ENCODE measurements at places on chromosomes 16 and 17.

DNA sequence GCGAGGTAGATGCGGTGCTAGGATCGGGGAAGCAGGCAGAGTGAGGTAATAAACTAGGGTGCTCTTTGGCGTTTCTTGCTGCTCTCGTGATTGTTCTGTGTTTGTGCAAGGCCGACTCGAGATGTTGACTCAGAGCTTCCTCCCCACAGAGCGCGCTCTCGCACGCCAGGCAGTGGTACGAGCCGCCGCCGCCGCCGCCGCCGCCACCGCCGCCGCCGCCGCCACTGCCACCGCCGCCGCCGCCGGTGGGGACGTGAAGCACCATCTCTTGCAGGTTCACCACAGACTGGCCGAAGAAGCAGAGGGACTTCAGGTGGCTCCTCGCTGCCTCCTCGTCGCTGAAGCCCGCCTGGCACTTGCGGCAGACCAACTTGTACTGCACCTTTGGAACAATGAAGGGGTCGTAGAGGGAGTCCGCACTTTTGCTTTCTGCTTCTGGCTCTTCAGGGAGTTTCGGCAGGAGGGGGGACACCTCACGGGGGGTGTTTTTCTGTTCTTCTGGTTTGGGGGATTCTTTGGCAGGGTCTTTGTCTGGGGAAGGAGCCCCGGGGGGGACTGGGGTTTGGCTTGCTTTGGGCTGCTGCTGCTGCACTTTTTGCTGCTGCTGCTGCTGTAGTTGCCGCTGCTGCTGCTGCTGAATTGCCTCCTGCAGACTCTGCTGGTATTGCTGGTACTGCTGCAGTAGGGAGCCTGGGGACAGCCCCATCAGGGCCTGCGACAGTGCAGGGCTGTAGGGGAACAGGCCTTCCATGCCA, 260.2 kb downstream of the ZFHX3 start:
- peak; percentile 76 for DNase-seq

- DNase-seq, result peak; percentile 84
Observed at GRCh38 chr17:17440010-17440843, 36.6 kb upstream of the MED9 start.

GRCh38 chr16:84446596-84447392, 57.7 kb downstream of the MEAK7 start:
- no peak for DNase-seq

DNA sequence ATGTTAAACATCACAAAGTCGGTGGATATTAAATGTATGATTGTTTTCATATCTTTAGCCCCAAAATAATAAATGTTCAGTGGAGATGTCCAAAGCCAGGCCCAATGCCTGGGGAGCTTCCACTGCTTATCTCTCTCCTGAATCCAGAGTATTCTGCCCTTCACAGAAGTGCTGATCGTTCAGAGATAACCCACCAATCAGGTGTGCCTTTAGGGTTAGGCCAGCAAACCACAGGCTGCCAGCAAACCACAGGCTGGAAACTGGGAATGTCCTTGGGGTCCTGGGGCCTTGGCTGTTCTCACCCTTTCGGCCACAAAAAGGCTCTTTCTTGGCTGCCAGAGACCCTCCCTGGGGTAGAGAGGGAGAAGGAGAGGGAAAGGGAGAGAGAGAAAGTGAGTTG, 33.9 kb downstream of the NXN start:
- no peak for DNase-seq

Data from ecto neural progenitor cell (in vitro differentiated cells).